ENCODE measurements at places on chromosomes 13 and 19. TPM values are rescaled to one million over a fixed set of nuclear protein-coding genes. Genes with fewer than 3 reads are reported as not detected.

RFPL4AL1 gene
- total RNA-seq: 1.1 TPM

EHD2 gene
- 9.0 TPM for total RNA-seq

SOX21 gene
- not detected for total RNA-seq

ZNF835 gene
- total RNA-seq: 0.10 TPM

RAD23A gene
- total RNA-seq: 131 TPM

MAST1 gene
- 5.6 TPM for total RNA-seq

LPAR2 gene
- total RNA-seq: 1.5 TPM

TEAD2 gene
- 72.1 TPM for total RNA-seq

PSG6 gene
- not detected for total RNA-seq

ALOX5AP gene
- total RNA-seq: 0.73 TPM

DMAC2 gene
- 88.6 TPM for total RNA-seq

ZNF468 gene
- 25.4 TPM for total RNA-seq

TTYH1 gene
- total RNA-seq: not detected

- no peak for DNase-seq
These were observed 195.2 kb downstream of the TEX29 start for GRCh38 chr13:111515635-111516034.

GRCh38 chr13:22837980-22838647, 342.7 kb upstream of the SGCG start:
- no peak for DNase-seq

GRCh38 chr19:14081797-14082674, 3.5 kb downstream of the C19orf67 start:
- DNase-seq: peak; percentile 86

DNA sequence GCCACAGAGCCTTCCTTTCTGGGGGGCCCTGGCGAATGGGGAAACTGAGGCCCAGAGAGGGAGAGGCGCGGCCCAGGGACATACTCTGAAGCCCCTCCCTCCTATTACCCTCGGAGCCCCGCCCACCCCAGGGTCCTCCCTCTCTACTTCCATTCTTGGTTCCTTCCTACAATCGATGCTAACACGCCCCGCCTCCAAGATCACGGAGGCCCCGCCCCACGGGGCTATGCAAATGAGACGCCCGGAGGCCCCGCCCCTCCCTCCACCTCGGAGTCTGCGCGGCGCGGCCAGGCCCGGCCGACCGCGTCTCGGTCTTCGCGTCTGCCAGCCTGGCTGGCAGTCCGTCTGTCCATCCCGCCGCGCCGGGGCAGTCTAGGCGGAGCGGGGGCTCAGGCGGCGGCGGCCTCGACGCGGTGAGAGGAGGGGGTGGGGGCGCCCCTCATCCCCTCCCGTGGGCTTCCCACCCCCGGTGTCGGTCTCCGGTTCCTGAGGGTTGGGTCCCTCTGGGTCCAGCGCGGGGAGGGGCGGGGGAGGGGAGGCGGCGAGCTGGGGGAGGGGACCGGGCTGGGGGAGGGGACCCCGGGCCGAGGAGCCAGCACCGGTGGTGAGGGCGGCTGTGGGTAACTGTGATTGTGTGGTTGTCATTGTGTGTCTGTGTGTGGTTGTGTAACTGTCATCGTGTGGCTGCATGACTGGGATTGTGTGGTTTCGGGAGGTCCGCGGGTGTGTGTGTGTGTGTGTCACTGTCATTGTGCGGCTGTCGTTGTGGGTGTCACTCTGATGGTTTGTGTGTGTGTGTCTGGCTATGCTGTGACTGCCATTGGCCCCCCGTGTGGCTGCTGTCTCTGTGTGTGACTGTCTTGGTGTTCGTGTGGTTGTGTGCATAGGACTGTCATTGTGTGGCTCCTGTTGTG, at the start of gene PLPPR2:
PLPPR2 (plus strand) TSS at position 273 of the 914 bp plus-strand sequence. CDS start 2,242 bp downstream, outside the sequence.
- DNase-seq: peak; percentile 63

DNA sequence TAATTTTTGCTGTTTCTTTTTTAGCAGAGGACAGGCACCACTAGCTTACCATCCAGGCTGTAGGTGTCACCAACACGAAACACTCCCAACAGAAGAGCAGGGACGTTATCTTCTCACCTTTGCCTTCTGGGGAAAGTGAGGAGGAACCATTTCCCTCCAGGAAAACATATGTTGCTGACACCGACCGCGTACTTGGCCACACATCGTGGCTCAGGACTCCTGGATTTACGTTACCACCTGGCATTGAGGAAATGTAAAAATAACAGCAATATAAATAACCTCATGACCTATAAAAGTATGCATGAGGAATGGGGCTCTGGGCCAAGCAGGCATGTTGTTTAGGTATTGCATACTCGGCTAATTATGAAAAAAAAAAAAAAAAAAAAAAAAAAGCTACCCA, 525.1 kb downstream of the MYO16 start:
- no peak for DNase-seq

DNA sequence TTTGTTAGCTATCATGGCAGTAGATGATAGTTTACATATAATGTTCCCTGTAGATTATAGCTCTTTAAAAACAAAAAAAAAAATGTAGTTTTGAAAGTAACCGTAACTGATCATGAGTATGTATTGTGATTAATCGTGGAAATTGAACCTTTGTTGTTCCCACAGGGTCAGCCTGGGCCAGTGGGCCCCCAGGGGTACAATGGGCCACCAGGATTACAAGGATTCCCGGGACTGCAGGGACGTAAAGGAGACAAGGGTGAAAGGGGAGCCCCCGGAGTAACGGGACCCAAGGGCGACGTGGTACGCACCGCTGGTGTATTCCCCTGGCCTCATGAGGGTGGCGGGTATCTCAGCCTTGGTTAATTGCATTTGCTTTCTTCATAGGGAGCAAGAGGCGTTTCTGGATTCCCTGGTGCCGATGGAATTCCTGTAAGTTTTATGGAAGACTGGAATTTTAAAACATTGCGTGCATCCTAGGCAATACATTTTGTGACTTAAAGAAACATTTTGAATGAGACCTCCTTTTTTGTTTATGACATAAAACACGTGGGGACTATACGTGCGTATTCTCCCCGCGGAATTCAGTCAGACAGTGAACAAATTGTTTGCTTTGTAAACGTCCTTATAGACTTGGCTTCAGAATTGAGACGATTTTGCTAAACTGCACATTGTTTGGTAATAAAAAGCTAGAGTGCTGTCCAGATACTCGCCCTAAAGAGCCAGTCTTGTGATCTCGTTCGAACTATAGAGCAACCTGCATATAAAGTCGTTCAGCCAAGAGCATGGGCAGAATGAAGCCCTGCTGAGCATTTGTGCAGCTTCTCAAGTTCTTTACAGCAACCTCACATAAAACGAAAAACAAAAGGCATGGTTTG, 117.7 kb downstream of the COL4A2 start:
- no peak for DNase-seq

DNA sequence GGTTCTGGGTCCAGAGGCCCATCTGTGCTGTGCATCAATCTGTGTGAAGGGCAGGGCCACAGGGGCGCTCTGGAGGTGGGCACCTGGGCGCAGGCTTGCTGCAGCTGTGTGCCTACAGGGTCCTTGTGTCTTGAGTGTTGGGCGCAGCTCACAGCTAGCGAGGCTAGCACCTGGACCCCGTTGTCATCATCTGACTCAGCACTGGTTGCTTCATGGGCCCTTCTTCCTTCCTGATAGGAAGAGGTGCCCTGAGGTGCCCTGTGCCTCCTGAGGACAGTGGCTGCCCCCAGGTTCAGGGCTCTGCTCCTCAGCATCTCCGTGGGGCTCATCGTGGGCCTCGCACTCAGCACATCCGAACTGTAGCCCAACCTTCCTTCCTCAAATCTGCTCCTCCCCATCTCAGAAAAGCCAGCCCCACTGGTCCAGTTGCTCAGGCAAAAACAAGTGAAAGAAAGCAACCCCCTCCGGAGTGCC, 54.8 kb downstream of the GATAD2A start:
- no peak for DNase-seq

- DNase-seq: no peak
These were observed 689.6 kb downstream of the SLITRK5 start for GRCh38 chr13:88360761-88361160.

DNA sequence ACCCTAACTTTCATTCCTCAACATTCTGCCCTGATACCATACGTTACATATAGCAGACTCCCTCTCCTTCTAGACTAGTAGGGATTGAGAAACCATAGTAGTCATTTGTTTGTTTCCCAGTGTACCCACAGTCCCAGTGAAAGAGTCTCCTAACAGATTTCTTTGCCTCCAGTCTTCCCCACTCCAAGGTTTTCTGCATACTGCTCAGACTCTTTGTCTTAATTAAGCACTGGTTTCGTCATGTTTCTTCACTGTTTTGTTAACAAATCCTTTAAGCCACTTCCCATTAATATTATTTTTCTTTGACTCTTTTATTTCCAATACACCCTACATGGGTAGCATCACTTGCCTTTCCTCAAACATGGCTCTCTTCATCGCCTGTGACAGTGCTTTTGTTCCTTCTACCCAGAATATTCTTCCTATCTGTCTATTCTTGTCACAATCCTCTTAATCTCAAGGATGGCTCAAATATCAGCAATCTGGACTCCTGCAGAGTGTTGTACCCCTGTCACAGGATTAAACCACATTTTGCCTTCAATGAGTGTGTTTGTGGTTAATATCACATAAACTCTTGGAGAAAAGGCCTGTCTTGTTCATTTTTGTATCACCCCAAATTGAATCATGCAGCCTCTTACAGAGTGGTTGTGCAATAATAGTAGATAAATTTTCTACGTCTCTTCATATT, 92.7 kb upstream of the KLF12 start:
- DNase-seq: peak; percentile 16

DNA sequence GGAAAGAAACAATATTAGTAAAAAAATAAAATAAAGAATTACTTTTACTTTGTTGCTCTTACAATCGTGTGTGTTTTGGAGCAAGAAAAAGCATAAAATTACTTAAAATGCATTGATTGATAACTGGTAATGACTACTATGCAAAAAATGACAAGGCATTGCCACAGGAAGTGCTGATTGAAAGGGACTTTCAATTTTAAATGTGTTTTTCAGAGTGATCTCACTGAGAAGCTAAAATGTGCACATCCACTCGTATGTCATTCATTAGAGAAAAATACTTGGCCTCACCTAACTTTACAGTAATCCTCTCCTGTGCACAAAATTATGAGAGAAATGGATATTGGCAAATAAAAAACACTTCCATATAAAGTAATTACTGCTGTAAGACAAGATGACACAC, 934.9 kb downstream of the SLITRK6 start:
- DNase-seq: no peak

DNA sequence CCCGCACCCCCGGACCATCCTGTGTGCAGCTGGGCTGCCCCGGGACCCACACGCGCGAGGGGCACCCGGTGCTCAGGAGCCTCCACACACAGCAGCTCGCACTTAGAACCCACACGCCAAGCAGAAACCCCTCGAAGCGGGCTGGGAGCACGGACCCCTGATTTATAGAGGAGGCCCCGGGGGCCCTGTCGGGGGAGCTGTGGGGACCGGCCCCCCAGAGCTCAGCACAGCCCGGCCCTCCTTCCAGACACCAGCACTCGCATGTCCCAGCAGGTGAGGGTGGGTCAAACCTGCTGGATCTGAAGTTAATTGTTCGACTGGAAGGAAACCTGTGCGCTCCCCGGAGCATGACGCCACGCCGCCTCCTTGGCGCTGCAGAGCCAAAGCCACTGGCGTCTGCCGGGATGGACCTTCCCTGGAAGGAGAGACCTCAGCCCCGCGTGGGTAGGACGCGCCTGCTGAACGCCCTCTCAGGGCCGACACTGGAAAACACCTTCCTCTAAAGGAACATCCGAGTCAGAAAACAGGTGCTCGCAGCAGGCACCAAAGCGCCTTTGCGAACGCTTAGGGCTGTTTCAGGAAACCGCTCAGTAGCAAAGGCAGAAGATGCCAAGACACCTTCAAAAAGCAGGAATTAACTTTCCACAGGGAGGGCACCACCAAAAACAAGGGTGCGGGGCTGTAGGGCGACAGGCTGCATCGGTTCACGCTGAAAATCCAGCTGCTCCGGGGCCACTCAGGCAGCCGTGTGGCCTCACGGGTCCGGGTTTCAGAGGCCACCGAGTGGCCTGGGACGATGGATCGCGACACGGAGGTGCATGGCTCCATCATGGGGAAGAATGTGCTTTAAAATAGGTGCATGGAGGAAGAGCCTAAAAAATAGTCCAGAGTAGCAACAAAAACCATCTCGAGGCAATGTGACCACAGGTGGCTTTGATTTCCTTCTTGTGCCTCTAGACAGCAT, 37.8 kb upstream of the GRTP1 start:
- DNase-seq: no peak

- no peak for DNase-seq
These were observed 3.8 kb upstream of the KMT2B start for GRCh38 chr19:35713904-35714495.

DNA sequence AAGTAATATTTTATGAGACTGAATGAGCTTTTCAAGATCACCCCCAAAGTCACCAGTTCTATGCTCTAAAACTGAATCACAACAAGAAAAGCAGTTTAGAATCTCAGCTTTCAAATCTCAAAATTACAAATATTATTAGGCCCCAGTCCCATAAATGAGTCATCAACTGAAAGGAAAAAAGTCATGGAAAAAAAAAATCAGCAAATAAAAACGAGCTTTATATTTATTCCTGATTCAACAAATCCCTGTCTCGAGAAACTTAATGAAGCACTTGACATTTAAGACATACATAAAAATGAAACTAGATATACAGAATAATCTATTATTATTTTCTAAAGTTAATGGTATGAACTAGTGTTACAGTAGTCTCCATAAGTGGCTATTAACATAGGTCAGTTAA, 203.0 kb downstream of the DIAPH3 start:
- no peak for DNase-seq

DNA sequence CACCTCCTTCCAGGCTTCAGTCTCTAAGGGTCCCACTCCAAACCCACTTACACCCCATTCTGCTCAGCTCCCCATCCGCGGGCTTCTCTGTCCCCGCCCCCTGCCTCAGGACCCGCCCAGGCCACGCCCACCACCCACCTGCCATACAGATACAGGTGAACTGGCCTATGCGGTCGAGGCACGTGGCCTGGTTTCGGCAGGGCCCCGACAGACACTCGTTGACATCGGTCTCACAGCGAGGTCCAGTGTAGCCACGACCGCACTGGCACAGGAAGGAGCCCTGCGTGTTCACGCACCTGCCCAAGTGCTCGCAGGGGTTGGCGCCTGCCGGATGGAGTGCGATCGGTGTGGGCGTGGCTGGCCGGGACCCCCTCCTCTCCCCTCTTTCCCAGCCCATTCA, 11.9 kb downstream of the NOTCH3 start:
- no peak for DNase-seq

DNA sequence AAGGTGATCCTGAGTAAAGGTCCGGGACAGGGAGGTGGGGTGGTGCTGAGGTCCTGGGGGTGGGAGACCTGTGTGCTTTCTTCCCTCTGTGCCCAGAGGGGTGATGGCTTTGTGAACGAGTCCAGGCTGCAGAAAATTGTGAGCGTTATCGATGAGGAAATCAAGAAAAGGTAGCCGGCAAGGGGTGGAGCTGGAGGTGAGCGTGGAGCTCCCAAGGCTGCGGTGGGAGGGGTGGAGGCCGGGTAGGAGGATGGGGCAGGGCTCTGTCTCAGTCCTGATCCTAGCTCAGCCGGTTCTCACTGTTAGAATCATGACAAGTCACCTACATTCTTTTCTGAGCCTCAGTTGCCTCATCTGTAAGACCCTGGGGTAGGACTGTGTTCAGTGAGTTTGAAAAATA, 4.0 kb downstream of the SELENOV start:
- DNase-seq: no peak

GRCh38 chr13:47337781-47338507, 441.1 kb upstream of the HTR2A start:
- peak; percentile 8 for DNase-seq

- DNase-seq: peak; percentile 77
These were observed 13.8 kb downstream of the OR7D4 start for GRCh38 chr19:9205501-9206113.

All from SJCRH30 (cell line).